ENCODE measurements at places on chromosomes 1 and 21.

DNA sequence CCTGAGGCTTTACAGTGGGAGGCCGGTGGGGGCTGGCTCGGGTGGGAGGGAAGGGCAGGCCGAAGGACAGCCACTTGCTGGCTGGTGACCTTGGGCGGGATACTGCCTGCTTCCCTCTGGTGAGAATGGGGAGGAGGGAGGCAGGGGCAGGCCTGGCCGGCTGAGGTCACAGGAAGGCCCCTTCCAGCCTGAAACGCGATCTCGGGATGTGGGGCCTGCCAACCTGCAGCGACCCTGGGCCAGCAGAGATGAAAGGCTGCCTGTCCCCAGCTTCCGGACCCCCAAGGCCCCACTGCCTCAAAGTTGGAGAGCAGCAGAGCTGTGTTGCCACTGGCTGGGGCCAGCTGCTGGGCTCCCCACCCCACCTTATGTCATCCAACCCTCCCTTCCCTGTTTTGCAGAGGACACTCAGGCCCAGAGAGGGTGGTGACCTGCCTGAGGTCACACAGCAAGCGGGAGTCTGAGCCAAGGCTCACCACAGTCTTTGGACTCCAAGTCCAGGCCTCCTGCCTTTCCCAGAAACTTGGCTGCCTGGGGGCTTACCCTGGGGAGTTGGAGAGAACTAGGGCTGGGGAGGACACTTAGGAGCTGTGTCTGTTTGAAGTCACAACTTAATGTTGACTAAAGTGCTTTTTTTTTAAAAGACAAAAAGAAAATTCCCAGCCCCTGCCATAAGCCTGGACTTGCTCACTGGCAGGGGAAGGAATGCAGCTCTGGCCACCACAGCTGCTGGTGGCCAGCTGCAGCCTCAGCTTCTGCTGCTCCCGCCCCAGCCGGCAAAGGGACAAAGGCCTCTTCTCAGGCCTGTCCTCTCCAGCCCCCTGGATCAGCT is 14.8 kb upstream of the WASF2 start:
- DNase-seq, result no peak

- DNase-seq, result no peak
Measured at GRCh38 chr21:16514316-16514715, 784.5 kb downstream of the USP25 start.

GRCh38 chr1:243620096-243620495 is 229.9 kb downstream of the AKT3 start:
- DNase-seq, result no peak

DNA sequence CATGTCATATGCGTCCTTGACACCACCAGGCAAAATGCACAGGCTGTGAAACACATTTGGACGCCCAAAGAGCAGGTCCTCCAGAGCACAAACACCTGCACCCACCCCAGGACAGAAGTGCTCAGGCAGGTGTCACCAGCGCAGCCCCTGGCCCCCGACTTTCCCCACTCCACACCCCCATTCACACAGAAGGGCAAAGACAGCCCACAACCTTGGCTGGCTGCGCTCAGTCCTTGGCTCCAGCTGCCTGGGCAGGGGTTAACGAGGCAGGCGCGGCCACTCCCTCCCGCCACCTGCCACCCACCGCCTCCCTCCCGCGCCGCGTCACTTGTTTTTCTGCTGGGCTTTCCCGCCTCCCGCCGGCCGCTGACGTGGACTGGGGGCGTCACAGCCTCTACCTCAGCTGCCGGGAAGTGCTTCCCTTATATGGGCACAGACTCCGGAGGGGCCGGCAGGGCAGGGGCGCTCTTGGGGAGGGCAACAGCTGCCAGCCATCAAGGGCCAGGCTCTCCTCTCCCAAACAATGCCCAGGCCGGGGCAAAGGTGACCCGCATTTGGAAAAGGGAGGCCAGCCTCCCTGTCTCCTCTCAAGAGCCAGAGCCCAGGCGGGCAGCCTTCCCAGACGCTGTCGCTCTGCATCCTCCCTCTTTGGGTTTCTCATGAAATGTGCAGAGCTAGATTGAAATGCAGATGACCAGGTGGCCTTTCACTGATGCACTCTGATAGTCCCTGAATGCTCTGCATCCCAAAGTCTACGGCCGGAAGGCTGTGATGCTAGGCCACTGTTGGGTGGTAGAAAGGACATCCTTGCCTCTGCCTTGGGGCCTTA is 14.8 kb upstream of the BTG2 start:
- DNase-seq, result peak; percentile 92

GRCh38 chr1:18569811-18570545 is 60.7 kb upstream of the PAX7 start:
- DNase-seq, result no peak

GRCh38 chr21:38244885-38245869 is 11.6 kb upstream of the KCNJ15 start:
- DNase-seq, result peak; percentile 7

GRCh38 chr1:184596950-184597645 is 157.6 kb downstream of the EDEM3 start:
- DNase-seq, result no peak

DNA sequence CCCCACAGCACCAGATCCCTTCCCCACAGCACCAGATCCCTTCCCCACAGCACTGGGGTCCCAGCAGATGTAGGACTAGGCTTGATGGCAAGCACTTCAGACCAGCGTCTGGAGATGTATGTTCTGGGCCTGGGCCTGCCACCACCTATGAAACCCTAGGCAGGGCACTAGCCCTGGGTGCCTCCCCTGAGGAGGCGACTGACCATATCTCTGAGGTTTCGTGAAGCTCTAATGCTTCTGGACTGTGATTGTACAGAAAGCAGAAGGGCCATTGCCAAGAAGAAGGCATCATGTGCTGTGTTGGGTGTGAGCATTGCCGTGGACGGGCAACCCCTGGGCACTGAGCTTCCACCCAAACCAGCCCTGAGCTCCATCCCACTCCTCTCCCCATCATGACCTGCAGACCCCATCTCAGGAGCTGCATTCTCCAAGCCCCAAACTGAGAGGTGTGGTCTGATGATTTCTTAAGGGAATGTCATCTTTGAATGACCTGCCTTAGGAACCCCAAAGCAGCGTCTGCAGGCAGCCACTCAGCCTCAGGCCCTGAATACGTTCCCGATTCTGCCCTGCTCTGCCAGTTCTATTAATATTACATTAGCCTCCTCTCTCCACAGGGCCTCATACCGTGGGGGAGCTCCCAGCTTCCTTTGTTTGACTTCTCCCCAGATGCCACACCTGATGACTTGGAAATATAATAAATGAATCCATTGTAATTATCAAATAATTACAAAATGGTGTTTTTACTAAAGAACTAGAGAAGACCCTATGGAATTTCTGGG is 163.4 kb downstream of the TRIM33 start:
- no peak for DNase-seq

DNA sequence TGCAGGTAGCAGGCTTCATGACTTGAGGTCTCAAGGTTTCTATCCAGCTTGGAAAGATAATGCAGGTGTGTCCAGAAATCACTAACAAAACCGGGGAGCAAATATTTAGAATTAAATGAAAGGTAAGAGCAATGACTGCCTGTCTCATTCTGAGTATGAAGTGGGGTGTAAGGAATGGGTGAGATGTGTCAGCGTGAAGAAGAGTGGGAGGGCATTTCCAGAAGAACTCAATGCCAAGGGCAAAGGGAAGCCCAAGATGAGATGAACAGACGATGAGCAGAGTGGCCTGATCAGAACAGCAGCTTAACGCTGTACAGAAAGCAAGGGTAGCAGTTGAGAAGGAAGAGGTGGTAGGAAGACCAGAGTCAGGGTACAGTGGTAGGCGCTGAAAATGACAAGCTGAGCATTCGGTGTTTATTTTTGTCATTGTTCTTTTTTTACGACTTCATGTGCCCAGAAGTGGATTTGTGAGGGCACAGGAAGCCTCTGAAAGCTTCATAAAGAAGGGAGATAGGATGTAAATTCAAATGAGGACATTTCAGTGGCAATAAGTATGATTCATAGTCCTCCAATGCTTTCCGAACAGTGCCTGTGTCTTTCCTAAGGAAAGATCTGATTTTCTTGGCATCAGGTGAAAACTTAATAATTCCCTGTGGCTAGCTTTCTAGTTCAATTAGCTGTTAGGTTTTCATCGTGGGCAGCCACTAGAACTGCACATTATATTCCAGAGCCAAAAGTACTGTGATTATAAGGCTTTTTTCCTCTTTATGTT is 190.5 kb downstream of the APP start:
- DNase-seq, result no peak

DNA sequence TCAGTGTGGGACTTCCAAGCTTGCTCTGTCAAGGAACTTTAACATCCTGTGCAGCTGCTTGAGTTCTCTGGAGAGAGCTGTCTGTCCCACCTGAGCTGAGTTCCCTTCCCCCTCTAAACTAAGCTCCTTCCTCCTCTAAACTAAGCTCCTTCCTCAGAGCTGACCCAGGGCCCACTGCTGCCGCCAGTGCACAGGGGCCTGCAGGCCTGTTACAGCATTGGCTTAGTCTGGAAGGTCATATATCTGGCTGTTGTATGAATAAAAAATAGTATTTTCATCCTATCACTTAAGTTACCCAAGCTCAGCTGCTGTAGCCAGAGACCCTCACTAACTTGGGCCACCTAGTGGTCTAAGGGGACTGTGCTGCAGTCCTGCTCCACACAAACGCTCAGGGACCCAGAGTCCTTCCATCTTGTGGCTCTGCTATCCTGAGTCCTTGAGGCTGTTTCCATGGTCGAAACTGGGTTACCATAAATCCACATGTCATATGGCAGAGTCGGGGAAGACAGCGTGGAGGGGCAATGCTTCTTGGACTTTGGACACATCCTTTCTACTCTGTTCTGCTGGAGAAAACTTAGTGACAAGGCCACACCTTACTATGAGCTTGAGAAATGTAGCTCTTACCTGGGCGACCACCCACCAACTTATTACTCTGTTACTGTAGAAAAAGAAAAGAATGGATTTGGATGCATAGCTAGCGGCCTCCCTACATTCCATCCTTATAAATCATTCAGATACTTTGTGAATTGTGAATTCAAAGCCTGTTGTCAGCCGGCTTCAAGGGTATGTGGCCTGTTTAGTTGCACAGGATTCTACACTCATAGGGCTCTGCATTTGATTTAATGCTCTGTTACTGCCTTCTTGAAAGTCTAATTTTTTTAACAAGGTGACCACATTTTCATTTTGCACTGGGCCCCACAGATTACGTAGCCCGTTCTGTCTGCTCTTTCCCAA is 71.4 kb upstream of the GCLM start:
- DNase-seq, result no peak

DNA sequence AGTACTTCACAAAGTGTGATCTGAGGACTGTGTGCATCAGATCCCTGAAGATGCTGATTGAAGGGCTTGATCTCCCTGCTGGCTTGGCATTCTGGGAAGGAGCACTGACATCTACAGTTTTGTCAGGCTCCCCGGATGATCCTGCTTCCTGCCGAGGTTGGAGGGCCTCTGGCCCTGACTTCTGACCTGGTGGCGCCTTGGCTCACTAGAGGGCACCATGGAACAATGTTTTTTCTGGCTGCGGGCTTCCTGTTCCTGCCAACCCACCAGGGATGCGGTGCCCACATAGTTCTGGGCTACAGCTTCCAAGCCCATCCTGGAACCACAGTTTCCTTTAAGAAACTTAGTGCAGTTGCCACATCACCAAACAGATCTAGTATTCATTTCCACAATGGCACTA is 38.8 kb upstream of the RASAL2 start:
- no peak for DNase-seq

GRCh38 chr1:87449348-87449963 is 120.8 kb downstream of the LMO4 start:
- peak; percentile 16 for DNase-seq

DNA sequence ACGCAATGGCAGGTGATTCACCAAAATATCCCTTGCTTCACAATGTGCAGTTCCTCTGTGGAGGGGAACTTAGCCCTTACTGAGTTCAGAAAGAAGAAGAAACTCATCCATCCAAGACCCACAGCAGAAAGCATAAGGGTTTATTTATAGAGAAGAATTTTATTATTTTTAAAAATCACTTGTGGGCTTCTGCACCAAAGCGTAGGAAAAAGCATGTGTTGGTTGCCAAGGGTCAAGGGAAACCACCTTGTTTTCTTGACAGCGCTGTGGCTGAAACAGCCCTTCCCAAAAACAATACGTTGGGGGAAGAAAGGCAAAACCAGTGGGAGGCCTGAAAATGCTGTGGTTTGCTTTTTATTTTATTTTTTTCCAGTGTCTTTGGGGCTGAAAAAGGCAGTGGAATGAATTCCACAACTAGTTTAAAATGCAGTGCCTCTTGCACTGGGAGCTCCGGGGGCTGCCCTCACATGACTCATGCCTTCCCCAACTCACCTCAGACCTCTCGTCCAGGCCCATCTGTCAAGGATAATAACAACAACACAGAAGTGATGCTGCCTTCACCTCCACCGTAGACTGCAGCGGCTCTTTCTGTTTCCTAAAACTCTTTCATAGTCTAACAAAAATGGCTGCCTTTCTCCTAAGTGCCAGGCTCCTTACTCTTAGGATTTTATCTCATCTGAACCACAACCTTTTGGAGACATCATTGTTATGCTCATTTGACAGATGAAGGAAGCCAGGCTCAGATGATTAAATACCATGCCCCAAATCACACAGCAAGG is 224.2 kb upstream of the JUN start:
- no peak for DNase-seq

- DNase-seq, result no peak
Measured at GRCh38 chr1:64898107-64898861, 68.1 kb downstream of the JAK1 start.

DNA sequence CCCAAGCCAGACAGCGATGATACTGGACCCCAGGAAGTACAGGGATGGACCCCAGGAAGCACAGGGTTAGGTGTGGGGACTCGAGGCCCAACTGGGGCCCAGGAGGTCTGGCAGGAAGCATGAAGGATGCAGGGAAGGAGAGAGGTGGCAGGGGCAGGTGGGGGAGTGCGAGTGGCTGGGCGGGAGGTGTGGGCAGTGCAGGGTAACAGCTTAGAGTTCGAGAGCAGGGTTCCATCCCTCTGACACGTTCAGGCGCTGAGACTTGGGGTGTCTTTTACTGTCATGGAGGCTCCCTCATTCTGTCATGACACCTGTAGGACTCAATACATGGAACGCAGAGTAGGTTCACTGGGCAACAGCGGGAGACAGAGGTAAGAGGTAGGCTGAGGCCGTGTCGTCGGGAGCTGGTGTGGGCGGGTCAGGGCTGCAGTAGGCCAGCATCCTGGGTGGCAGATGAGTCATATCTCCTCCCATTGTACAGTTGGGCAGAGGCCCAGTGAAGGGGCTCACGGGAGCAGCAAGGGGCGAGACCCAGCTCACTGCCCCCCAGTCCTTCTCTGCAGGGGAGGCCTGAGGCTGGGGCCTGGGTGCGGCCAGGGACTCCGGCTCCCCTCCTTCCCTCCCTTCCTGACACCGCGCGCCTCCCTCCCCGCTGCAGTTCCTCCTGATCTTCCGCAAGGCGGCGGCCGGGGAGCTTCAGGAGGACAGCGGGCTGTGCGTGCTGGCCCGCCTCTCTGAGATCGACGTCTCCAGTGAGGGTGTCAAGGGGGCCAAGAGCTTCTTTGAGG is 11.6 kb upstream of the CTRC start:
- DNase-seq, result no peak

DNA sequence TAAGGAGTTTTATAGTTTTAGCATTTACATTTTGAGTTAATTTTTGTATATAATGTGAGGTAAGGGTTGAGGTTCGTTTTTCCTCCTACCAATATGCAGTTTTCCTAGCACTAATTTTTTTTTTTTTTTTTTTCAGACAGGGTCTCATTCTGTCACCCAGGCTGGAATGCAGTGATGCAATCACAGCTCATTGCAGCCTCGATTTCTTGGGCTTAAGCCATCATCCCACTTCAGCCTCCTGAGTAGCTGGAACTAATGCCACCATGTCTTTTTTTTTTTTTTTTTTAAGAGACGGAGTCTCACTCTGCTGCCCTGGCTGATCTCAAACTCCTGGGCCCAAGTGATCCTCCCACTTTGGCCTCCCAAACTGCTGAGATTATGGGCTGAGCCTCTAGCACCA is 2.5 kb upstream of the UBASH3A start:
- DNase-seq, result no peak

- DNase-seq, result no peak
Measured at GRCh38 chr1:222821239-222821638, 6.4 kb downstream of the DISP1 start.

All from activated effector memory CD4-positive, alpha-beta T cell treated with Interleukin-2 at 50 U/mL for 16 hours (primary cell).